ENCODE measurements at places on chromosomes 4 and X.

DNA sequence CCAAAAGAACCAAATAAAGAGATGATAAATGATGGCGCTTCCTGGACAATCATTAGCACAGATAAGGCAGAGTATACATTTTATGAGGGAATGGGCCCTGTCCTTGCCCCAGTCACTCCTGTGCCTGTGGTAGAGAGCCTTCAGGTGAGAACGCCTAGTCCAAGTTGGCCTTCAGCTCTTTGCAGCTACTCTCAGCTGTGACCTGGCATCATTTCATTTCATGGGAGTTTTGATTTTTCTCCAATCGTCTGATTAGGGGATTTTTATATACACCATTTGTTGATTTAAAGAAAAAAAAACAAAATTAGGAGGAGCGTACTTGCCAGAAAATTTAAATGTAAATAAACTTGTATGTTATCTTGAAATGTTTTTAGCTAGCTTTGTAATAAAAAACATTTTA is 60.4 kb downstream of the CCKAR start:
- DNase-seq: no peak

DNA sequence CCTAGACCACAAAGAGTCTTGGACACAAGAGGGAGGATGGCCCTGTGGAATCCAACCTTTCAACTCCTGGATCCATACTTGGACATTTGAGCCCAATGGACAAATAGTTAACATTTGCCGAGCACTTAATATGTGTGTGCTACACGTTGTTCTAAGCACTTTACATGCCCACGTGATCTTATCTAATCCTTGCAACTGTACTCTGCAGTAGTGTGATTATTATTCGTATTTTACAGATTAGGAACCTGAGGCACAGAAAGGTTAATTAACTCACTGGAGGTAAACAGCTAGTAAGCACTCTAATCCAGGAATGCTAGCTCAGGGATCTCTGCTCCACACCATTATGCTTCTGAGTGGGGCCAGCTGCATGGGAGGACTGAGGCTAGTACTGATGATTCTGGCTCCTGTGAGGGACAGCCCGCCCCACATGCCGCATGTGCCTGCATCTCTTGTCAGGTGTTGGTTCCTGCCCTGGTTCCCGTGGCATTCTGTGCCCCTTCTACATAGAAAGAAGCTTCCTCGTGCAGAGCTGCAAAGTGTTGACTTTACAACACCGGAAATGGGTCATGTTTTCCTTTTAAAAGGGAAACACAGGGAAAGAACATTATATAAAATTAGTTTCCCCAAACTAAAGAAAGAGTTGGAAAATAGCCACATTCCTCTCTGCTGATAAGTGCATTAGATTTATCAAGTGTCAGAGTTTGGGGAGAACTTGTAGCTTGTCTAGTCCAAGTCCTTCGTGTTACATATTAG is 34.8 kb downstream of the PLAC1 start:
- no peak for DNase-seq

- DNase-seq: no peak
Measured at GRCh38 chr4:184506527-184507121, 32.3 kb upstream of the IRF2 start.

GRCh38 chr4:8681391-8681790 is 88.8 kb downstream of the CPZ start:
- DNase-seq: no peak

DNA sequence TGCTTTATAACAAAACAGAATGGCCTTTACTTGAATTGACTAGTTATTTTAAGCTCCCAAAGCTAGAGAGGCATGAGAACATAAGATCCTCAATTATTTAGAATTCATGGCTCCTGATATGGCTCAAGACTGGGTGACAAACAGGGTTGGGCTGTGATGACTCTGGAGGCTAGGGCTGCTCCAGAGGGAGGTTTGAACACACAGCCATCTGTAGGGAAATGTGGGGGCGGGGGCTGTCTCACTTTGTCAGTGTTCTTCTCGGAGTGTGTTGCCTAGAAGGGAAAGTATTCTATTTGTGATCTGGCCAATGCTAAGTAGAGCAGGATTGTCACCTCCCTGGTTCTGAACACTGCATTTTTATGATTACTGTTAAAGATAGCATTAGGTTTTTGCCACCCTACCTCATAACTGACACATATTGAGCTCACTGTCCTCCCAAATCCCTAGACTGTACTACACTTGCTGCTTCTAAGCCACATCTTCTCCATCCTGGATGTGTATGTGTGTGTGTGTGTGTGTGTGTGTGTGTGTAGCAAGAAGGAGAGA is 45.9 kb downstream of the VSIG4 start:
- no peak for DNase-seq

DNA sequence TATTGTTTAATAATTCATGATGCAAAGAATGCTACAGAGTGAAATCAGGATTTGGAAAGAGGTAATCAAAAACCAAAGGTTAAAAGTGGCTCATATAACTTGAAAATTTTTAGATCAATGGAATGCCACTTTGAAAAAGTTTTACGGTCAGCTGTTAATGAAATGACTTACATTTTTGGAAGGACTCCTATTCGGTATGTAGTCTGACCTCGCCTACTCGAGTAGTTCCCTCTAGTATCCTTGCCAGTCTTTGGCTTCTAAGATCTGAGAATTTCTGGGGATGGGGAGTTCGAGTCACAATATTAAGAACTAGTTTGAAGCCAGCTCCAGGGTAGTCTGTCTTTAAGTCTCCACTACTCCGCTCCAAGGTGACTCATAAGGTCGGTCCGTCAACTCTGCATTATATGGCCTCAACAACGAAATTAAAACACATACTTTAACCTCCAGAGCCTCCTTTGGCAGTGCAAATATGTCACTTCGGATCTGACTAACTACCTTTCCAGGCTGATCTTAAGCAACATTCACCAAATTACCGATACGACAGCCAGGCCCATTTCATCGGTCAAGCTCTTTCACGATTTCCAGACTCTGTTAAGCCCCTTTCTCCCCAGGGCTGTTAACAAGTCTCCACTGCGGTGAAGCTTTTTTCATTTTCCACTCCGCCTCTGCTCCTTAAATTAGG is 733 bp upstream of the NAA15 start:
- DNase-seq: no peak

- no peak for DNase-seq
Measured at GRCh38 chrX:129846716-129847115, 3.0 kb upstream of the ZDHHC9 start.

GRCh38 chr4:128335541-128335940 is 47.9 kb upstream of the PGRMC2 start:
- DNase-seq: no peak

DNA sequence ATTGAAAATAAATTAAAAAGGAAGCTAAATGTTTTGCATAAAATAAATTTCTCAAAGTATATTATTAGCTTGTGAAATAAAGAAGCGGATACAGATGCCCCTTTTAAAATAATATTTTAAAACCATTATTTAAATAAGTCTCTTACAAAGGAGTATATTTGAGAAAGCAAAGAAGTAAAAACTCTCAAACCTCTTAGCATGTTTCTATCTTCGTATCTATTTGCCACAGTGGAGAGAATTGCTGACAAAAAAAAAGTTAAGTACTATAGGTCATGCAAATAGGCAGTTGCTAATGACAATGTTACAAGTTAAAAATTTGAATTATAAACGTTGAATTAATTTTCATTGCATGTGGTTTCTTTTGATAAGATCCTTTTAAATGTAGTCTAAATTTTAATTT is 44.5 kb upstream of the PDGFRA start:
- no peak for DNase-seq

DNA sequence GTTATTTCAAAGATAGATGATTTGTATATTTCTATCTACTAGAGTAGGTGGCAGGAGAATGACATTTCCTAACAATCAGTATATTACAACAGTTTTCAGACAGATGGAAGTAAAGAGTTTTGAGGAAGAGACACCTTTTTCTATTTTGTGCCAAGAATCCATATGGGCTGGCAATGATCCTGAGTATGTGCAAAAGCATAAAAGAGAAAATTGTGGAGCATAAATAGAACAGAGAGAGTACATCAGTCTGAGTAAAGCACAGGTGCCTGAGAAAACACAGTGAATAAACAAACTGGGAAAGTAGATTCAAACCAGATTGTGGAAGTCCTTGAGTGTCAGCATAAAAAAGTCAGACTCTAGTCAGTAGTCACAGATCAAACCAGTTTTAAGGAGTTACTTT is 96.8 kb upstream of the WDR44 start:
- no peak for DNase-seq

DNA sequence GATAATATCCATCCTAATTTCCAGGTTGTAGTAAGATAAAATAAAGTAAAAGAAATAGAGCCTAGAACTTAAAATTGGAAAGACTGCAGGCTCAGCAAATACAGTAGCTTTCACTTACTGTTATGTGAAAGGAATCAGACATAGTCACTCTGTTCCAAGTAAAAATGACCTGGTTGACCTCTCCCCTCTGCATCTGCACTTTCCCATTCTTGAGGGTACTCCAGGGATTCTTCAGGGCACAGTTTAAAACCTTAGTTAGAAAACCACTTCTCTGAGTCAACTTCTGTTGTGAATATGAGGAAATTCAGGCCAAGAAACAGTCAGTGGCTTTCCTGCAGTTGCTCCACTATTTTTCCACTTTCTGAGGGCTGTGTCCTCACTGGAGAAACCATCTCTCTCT is 42.9 kb downstream of the FRAS1 start:
- DNase-seq: no peak

GRCh38 chr4:169582706-169583105 is 29.7 kb downstream of the NEK1 start:
- no peak for DNase-seq

DNA sequence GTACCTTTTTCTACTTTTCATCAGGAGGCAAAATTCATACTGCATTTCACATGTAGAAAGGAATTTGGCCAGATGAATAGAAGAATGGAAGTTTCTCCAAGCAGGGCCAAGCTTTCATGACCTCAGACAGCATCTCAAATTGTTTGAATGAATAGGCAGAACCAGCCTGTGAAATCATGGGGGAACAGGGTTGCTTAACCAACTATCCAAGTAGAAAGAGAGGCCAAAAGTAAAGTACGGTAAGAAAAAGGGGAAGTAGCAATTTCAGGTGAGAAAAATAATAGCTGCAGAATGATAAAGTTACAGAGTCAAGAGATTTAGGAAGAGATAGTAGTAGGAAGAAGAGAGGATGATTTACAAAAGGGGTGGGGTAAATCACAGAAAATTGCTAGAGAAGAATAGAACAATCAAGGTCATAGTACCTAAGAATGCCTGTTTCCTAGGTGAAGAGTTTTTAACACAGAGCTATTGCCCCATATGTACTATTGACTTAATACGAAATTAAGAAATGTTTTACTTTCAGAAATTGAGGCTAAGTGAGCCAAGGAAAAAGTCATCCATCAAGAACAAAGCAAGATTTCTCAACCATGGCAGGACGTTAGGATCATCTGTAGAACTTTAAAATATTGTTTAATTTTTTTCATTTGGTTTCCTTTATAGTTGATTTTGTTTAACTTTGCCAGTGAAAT is 177.1 kb upstream of the TET2 start:
- DNase-seq: no peak

DNA sequence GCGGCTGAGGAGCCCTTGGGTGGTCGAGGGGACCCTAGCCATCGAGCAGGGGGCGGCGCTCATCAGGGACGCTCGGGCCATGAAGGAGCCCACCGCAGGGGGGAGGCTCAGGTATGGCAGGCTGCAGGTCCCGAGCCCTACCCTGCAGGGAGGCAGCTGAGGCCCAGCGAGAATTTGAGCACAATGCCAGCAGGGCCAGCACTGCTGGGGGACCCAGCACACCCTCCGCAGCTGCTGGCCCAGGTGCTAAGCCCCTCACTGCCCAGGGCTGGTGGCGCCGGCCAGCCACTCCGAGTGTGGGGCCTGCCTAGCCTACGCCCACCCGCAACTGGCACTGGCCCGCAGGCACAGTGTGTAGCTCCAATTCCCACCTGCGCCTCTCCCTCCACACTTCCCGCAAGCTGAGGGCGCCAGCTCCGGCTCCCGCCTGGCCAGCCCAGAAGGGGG is 325.4 kb upstream of the FRG1 start:
- DNase-seq: no peak

DNA sequence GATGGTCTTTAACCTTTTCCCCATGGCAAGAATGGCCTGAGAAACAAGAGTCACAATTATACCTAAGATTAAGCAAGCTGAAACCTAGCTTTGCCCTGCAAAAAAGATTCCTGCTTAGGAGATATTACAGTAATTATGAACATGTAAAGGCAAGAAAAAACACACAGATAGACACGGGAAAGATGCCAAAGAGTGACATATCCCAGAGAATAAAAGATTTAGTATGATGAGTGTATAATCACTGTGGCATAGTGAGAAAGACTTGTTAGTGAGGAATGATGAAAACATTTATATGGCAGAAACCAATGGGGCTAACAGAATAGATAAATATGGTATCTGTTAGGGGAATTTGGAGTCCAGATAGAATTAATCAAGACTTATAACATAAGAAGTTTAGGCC is 29.6 kb upstream of the TASL start:
- DNase-seq: no peak

DNA sequence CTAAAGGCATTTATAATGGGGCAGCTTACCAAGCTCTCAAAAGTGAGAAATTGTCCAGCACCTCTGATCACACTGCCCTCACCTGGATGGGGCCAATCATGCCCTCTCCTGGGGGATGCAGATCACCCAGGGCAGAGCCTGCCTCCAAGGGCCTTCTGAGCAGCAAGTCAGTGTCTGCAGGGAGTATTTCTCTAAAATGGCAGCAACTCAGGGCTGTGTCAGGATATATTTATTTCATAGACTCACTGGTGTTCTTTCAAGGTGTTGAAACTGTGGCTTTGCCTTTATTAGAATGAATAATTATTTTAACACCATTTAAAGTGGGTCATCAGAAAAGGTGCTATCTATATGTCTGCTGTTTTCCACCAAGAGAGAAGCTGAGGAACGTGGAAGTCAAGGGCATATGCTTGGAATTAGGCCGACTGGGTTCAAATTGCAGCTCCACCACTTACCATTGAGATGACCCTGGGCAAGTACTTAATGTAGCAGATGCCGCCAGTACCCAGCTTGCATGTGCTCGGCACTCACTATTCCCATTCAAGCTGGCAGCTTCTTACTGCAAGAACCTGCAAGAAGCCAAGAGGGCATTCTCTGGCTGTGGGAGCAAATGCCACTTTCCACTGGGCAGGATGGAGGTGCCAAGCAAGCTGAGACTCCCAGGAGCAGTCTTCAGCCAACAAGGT is 590.0 kb downstream of the BCOR start:
- DNase-seq: no peak

- DNase-seq: no peak
Measured at GRCh38 chr4:107125496-107125895, 89.4 kb upstream of the DKK2 start.

DNA sequence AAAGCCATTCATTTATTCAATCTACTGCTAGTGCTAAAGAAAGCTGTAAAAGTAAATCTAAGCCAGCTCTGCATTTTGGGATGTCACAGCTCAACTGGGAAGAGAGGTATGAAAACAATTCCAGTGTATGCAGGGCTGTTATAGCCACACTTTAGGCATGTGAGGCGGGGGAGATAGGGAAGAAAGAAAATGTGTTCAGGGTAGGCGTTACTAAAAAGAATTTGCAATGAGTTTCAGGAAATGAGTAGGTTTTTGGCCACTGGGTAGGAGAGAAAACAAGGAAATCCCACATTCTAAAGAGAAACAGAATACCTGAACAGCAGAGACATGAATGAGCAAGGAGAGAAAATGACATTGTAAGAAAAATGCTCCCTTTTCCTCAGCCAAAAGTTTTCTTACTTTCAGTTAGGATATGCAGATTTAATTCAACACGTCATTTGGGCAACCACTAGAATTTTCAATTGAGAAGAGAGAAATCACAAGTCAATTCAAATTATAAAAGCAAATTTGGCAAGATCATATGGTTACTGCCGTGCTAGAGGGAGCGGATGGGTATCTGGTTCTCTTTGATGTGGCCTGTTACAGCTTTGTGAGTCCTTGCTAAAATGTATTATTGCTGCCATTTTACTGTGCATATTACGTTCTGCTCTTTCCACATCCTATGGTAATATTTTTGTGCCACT is 226.3 kb downstream of the KCNIP4 start:
- no peak for DNase-seq

GRCh38 chrX:109384699-109385098 is 97.2 kb downstream of the GUCY2F start:
- DNase-seq: no peak

All from NCI-H1930 (cell line).